ENCODE measurements at places on chromosomes 7 and 10.

GRCh38 chr7:121634356-121634755 is 238.2 kb upstream of the FAM3C start:
- no peak for DNase-seq

DNA sequence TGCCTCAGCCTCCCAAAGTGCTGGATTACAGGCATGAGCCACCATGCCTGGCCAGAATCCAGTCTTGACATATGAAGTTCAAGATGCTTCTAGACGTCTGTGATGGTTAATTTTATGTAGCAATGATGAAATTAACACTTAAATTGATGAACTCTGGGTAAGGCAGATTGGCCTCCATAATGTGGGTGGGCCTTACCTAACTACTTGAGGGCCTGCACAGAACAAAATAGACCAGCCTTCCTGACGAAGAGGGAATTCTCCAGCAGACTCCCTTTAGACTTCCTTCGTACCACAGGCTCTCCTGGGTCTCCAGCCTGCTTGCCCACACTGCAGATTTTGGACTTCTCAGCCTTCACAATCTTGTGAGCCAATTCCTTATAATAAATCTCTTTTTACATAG is 4.7 kb downstream of the CDNF start:
- DNase-seq, result no peak

DNA sequence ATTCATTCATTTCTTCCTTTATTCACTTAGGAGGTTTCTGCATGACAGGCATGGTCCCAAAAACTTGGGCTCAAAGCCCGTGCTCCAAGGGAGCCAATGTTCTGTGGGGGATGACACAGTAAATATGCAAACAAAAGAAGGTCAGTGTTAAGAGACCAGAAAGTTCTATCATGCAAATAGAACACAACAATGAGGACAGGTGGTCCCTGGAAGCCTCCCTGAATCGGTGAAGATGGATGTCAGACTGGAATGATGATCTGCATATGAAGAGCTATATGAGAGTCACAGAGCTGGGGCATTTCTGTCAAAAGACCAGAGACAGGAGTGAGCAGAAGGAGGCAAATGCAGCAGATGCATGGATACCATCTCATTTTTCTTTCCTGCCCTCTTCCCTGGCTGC is 129.0 kb downstream of the ABCA13 start:
- no peak for DNase-seq

DNA sequence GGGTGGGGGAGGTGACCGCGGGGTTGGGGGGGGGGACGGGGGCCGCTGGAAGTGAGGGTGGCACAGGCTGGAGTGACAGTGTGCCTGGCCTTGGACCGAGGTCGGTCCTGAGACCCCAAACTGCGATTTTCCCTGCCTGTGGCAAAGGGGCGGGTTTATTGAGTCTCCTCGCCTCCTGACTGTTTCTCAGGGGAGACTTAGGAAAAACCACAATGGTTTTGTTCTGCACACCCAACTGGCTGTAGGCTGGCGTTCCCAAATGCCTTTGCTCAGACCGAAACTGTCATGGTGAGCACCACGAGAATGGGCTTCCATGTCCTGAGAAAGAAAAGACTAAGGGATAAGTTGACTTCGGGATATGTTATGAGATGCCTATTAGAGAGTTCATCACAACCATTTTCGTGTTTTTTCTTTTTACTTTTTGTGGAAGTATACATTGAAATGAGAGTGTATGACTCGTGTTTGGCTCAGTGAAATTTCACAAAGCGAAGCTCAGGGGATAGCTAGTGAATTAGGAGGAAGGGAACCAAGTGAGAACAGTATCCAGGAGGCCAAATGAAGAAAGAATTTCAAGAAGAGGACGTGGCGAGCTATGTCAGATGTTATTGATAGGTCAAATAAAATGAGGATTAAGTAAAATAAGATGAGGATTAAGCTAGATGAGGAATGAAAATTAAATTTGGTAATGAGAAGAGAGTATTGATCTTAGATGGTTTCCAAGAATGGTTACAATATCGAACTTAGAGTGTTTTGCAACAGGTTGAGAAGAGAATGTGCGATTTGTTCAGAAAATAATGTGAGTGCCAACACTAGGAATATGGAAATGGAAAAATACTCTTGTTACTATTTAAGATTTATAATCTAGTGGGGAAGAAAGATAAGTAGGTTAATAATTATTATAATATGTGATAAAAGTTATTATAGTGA is 918 bp downstream of the NET1 start:
- DNase-seq, result peak; percentile 54

- DNase-seq, result no peak
Measured at GRCh38 chr7:124366118-124366517, 333.3 kb upstream of the TMEM229A start.

- no peak for DNase-seq
Measured at GRCh38 chr7:5776894-5777660, 4.4 kb downstream of the RNF216 start.

GRCh38 chr7:22176791-22177412 is 180.1 kb downstream of the RAPGEF5 start:
- no peak for DNase-seq

GRCh38 chr10:89846281-89846630 is 144.9 kb downstream of the KIF20B start:
- DNase-seq, result no peak

DNA sequence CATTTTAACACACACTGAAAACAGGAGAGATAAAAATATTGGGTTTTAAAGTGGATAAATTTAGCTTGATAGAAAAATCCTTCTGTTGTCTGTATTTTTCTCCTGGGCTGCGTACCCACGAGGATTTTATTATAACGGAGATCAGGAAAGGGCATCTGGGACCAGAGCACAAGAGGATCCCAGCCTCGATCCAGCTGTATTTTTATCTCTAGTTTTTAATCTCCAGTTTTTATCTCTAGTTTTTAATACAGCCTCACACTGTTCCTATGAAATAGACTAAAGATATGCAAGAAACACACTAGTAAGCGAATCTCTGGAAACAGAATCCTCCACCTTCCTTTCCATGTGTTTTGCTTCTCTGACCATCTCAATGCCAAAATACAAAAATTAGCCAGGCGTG is 295.2 kb downstream of the FRMD4A start:
- no peak for DNase-seq
